ENCODE measurements at places on chromosomes 7 and 10.

DNA sequence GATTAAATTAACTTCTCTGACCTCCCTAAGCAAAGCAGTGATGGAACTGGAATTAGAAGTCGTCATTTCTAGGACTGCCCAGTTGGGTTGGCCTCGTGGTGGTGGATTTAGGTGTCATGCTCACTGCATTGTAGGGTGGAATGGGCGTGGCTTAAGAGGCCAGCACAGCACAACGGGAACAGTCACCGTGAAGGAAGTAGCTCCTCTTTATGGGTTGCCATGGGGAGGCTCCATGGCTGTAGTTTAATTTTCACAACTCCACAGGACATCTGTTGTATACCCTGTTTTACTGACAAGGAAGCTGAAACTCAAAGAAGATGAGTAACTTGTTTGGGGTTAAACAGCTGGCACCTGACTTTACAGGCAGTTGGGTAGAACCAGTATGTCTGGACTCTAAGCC lies 208.3 kb downstream of the CELF2 start:
- DNase-seq = peak; percentile 40

- DNase-seq = no peak
Measured at GRCh38 chr10:49508249-49508648, 30.7 kb downstream of the ERCC6 start.

DNA sequence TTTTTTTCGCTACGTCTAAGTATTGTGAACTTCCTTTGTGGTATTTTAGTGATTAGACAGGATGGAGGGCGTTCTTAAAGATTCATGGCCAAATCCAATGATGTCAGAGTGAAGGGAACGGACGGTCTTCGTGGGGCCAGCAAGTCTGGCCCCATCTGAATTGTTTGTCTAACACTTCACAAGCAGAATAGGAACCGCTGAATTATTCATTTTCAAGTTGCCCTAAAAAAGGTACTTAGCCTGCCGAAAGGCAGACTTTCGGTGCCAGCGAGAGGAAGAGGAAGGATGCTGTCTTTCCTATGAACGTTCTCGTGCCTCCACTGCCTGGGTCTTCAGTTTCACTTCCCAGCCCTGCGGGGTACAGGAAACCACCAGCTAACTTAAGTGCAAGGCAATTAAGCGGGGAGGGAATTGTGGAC lies 145.7 kb upstream of the SH2B2 start:
- DNase-seq = no peak

DNA sequence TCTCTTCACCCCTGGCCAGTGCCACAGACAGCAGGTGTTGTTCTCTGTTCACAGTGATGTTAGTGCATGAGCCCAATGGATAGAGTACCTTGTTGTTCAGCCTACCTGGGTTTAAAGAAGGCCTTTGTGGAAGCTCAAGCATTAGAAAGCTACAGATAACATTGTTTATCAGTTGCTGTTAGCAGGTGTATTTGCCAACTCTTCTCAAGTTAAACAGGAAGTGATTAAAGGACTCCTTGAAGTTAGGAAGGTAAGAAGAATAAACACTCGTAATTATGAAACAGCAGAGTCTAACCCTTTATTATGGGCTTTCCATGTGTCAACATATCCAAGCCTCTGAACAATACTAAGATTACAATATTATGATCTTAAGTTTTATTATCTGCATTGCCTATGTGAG lies 25.9 kb downstream of the RGR start:
- no peak for DNase-seq

DNA sequence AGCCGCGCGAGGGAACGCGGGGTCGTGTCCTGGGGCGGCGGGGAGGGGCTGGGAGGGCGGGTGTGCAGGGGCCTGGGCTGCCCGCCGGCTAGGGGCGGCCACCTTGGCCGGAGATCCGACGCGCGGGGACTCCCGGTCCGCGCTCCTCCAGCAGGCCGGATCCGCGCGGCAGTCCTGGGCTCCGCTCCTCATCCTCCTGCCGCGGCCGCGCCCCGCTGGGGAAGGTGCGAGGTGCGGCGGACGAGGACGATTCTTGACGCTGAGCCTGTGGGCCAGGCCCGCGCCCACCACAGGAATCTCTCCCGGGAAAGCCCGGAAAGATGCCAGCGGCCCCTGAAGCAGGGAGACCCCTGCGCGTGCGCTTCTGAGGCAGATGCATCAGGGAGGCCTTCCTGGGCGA lies 6.6 kb upstream of the OGDHL start:
- no peak for DNase-seq

DNA sequence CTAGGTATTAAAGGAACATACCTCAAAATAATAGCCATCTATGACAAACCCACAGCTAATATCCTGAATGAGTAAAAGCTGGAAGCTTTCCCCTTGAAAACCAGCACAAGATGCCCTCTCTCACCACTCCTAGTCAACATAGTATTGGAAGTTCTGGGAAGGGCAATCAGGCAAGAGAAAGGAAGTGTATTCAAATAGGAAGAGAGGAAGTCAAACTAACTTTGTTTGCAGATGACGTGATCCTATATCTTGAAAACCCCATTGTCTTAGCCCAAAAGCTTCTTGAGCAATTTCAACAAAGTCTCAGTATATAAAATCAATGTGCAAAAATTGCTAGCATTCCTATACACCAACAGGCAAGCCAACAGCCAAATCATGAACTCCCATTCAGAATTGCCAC lies 131.3 kb downstream of the FANK1 start:
- no peak for DNase-seq

- peak; percentile 78 for DNase-seq
Measured at GRCh38 chr10:29735628-29736365, 101.0 kb upstream of the SVIL start.

DNA sequence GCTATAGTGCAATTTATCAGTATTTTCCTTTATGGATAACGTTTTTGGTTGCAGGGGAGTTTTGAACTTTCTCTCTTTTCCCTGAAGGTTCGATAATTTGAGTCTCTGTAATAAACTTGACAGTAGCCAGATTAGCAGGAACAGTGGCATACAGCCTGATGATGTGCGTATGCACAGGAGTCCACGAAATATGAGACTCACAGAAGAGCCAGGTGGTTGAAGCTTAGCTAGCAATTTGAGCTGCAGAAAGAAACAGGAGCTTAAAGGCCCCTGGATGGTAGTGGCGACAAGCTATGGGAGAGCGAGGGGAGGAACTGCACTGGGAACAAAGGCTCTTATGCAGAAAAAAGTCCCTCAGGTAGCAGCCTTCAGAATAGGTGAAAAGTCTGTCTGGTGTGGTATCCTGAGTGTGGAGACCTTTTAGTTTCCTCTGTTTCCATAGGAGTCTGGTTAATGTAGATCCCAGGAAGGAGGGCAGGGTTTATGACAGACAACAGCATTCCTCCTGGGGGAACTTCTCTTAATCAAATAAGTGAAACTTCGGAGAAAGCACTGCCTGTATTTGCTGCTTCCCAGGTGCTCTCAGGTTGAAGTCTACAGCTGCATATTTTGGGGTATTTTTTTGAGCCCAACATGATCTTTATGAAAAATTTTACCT lies 32.7 kb downstream of the FANK1 start:
- no peak for DNase-seq

- no peak for DNase-seq
Measured at GRCh38 chr7:64308016-64308270, 5.8 kb upstream of the ZNF736 start.

- DNase-seq = no peak
Measured at GRCh38 chr7:113083132-113083815, 3.4 kb downstream of the GPR85 start.

DNA sequence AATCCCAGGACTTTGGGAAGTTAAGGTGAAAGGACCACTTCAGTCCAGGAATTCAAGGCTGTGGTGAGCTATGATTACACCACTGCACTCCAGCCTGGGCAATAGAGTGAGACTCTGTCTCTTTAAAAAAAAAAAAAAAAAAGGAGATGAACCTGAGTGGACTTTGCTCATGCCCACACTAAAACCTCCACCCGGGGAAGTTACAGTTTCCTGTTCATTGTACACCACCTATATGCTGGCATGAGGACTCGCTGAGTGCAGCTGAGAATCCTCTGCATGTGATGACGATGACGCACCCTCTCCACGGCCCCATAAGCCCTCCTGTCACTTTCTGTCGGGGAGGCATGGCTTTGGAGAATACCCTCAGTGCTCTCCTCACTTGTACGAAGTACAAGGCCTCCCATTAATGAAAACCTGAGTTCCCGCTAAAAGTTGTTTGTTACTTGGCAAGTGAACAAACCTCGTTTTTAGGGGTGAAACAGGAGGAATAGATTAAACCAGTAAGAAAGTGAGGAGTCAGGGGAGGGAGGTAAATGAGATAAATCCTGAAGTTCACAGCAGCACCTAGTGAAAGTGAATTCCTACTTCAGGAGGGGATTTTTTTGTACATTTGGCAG lies 15.9 kb downstream of the TMEM176B start:
- no peak for DNase-seq

- no peak for DNase-seq
Measured at GRCh38 chr7:107907790-107908189, 16.8 kb downstream of the DLD start.

DNA sequence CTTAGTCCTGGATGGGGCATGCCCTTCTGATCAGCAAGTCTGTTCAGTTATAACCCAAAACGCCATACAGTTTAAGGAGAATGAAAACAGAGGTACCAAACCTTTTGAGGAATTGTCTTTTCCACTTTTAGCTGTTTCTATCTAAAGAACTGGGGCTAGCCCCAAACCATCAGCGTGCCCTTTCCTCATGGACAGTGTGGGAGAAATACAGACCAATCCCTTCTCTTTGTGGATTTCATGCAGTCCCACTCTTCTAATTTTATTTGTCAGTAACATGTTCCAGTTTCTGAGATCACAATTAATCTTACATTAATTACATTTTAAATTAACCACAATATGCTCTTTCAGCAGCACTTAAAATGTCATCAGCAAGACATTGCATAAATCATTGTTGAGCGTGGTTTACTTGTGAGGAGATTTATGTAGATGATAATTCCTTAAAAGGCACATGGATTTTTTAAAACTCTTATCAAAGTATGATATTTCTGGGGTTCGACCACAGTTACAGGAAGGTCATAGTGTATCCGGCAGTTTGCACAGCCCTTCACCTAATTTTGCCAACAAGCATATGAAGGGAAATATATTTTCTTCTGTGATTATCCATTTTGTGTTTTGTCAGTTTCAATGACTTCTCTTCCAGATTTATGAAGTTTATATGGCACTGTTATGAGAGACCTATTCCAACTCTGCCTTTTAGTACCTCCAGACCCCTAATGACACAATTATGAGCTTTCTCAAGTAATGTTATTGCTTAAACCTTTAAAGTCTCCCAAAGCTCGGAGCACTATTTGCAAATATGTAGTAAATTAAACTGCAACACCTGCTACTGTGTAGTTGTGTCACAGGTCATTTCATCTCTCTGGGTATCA lies 868.4 kb upstream of the C7orf33 start:
- no peak for DNase-seq

- no peak for DNase-seq
Measured at GRCh38 chr10:102681696-102682095, 32.5 kb downstream of the ARL3 start.

DNA sequence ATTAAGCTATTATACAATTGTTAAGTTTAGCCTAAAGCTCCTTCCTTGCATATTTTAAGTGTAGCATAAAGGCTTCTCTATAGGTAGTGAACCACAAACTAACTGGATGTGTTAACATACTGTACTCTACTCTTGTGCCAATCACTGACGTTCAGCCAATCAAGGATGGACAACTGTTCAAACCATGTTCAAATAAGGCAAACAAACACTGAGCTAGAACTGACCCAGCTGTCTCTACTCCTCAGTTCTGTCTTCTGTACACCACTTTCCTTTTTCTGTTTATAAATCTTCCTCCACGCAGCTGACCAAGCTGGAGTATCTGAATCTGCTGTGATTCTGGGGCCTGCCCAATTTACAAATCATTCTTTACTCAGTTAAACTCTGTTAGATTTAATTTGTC lies 188.7 kb upstream of the MBL2 start:
- DNase-seq = no peak

GRCh38 chr10:31129271-31129670 lies 97.6 kb upstream of the ZNF438 start:
- no peak for DNase-seq

- no peak for DNase-seq
Measured at GRCh38 chr7:156778668-156779067, 114.3 kb downstream of the LMBR1 start.

DNA sequence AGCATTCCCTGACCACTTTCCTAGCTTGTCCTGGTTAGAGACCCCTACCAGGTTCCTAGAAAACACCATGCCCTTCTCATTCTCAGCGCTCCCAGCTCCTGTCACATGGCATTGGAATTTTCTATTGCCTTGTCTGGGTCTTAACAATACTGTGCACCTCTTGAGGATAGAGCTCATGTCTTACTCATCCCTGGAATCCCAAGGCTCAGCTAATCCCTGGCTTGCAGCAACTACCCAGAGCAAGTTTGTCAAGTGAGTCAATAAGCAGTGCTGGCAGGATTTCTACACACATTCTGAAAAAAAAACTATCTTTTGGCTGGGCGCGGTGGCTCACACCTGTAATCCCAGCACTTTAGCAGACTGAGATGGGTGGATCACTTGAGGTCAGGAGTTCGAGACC lies 11.7 kb upstream of the PRDX3 start:
- no peak for DNase-seq

DNA sequence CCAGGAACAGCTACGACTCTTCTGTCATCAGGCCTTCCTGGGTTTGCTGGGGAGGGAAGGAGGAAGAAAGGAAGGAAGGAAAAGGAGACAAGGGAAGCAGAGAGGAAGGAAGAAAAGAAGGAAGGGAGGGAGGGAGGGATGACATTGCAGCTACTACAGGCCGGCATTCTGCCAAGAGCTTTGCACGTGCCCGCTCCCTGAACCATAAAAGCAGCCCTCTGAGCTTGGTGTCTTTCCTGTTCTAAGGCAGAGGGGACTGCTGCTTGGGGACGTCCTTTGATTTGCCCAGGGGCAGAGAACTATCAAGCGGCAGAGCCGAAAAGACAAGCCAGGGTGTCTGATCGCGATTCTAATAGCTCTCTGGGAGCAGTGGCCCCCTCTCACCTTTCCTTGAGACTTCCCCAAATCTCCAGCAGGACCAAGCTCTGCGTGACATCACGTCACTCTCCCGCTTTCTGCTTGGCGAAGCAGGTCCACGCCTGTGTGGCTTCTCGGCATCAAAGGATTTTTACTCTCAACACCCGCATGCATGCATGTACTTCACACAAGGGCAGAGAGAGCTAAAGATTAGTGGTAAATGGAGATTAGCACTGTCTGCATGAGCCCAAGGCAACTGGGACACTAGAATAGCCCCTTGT lies 167.8 kb upstream of the AUTS2 start:
- no peak for DNase-seq

DNA sequence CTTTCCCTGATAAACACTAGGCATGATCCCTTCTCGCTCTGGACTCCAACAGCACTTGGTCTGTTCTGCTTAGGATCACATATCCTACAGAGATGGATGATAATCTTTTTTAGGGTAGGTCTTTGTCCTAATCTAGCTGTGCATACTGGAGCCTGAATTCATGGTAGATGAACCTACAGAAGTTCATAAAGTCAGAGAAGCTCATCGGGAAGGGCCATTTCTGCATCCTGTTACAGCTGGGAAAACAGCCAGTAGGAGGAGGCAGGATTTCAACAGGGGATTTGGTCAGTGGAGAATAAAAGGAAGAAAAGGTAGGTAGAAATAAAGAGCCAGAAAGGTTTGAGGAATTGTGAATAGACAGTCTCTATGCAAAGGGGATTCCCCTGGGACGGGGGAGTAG lies 101.4 kb downstream of the ANK3 start:
- no peak for DNase-seq

Measured in activated T-cell treated with anti-CD3 and anti-CD28 coated beads for 4 hours (primary cell).